ENCODE measurements at places on chromosomes 12 and 14.
A peak's percentile ranks its signal among the peaks of the same experiment; 100 is the strongest.

- no peak for DNase-seq
Observed at GRCh38 chr14:104732355-104732804, 8.4 kb downstream of the ADSS1 start.

DNA sequence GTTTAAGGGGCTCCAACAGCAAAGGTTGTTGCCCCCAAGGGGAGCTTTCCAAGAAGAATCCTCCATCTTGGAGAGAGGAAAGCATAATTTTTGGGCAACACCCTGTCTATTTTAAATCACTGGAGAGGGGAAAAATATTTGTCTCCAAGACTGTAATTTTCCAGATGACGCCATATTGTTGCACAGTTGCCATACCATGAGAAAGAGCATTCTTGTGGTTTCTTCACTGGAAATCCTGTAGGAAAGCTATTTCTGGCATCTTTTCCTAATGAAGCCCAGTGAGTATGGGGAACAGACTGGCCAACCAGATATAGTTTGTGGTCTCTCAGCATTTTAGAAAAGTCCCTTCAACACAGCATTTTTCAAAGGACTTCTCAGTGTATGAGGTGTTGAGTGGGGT, 88.1 kb upstream of the MANSC4 start:
- no peak for DNase-seq

GRCh38 chr12:40953076-40953475, 235.0 kb upstream of the PDZRN4 start:
- DNase-seq, result no peak

DNA sequence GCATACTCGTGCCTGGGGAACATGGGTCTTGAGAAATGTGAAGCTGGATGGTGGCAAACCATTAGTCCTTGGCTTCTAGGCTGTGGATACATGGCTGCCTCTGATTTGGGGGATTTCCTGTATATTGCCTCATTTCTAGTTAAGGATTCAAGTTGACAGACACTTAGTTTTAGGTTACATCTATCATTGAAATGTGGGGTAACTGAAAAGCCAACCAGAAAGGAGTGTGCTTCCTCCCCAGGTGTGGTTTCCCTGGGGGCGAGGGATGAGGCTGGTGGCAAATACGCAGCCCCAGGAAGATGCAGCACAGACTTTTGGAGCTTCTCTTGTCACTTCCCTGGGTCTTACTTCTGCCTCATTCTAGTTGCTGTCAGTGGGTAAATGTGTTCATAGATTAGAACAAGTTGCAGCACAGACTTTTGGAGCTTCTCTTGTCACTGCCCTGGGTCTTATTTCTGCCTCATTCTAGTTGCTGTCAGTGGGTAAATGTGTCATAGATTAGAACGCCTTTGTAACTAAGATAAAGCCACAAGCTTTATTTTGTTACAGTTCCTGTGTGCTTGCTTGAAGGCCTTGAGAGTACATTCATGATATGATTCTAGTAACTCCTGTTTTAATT, 85.1 kb downstream of the BORCS5 start:
- DNase-seq, result peak; percentile 73

- DNase-seq, result no peak
Observed at GRCh38 chr12:46825591-46826414, at the start of gene SLC38A4. Gene SLC38A4, minus strand, starts transcription at chr12:46825997. Its CDS starts 32,926 bp downstream, at chr12:46793071.

- DNase-seq, result no peak
Observed at GRCh38 chr12:2118061-2118460, 65.3 kb downstream of the CACNA1C start.

DNA sequence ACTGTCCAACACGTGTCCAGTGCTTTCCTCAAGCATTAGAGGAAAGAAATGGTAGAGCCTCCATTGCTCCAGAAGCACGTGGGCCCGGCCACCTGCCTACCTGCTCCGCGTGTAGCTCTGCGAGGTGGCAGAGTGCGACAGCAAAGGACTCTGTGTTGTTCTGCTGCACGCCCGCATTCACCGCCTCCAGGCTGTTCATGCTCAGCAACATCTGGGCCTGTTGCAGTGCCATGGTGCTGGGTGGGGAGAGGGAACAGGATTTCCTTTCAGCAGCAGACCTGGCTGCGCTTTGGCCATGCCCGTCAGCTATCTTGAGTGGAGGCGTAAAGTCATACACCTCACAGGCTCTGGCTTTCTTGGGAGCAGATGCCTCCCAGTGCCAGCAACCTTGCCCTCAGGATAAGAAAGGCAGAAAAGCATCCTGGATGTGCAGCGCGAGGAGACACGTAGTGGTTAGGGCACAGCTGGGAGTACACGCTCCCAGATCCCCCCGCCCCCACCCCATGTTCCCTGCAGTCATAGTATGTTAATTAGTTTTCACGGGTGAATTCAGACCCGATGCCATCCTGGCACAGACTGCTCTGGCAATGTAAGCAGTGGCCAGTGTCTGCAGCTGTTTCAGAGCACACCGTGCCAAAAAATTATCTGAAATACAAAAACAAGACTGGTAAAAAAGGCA, 25.1 kb downstream of the ANAPC5 start:
- DNase-seq, result no peak
